Neural cell (in vitro differentiated cells): ENCODE measurements at places on chromosomes 2 and 18. TPM values are rescaled to one million over a fixed set of nuclear protein-coding genes. Genes with fewer than 3 reads are reported as not detected.

The ADRA2B gene
- not detected in 2 replicates for polyA plus RNA-seq

The KATNAL2 gene
- 1.4 and 2.1 TPM in 2 replicates for polyA plus RNA-seq

The CREG2 gene
- polyA plus RNA-seq = 1.1 and 1.2 TPM in 2 replicates

The GRHL1 gene
- polyA plus RNA-seq = 25.4 and 26.3 TPM in 2 replicates

The EMX1 gene
- 0.33 and 0.70 TPM in 2 replicates for polyA plus RNA-seq

The ITGAV gene
- 5.6 and 6.6 TPM in 2 replicates for polyA plus RNA-seq

The CYRIA gene
- polyA plus RNA-seq = 64.0 and 67.0 TPM in 2 replicates

The SULT1C4 gene
- polyA plus RNA-seq = not detected in 2 replicates

The NT5C1B gene
- not detected in 2 replicates for polyA plus RNA-seq

The RGPD8 gene
- polyA plus RNA-seq = 6.8 and 12.0 TPM in 2 replicates

The RIT2 gene
- polyA plus RNA-seq = 1.1 and 2.3 TPM in 2 replicates

The GNAL gene
- polyA plus RNA-seq = 16.7 and 17.3 TPM in 2 replicates

The DSG1 gene
- not detected in 2 replicates for polyA plus RNA-seq

The MFSD2B gene
- polyA plus RNA-seq = 0.27 and 0.70 TPM in 2 replicates

The EN1 gene
- polyA plus RNA-seq = not detected in 2 replicates

The CRACDL gene
- polyA plus RNA-seq = 0.85 and 1.6 TPM in 2 replicates

The GALNT13 gene
- polyA plus RNA-seq = 10.9 and 12.4 TPM in 2 replicates

The CERKL gene
- not detected in 2 replicates for polyA plus RNA-seq

The PLGLB1 gene
- polyA plus RNA-seq = 15.9 and 20.2 TPM in 2 replicates

The SLC8A1 gene
- polyA plus RNA-seq = 17.3 and 18.7 TPM in 2 replicates

The AP1S3 gene
- polyA plus RNA-seq = 2.7 and 6.6 TPM in 2 replicates

The IGFBP5 gene
- polyA plus RNA-seq = 1.6 and 2.1 TPM in 2 replicates

The TSN gene
- polyA plus RNA-seq = 120 and 171 TPM in 2 replicates

The ATIC gene
- polyA plus RNA-seq = 4.9 and 9.5 TPM in 2 replicates

The COX5B gene
- polyA plus RNA-seq = 616 and 636 TPM in 2 replicates

The PDCL3 gene
- polyA plus RNA-seq = 13.0 and 18.5 TPM in 2 replicates

The KLF11 gene
- polyA plus RNA-seq = 5.7 and 7.0 TPM in 2 replicates

The CRYGC gene
- not detected in 2 replicates for polyA plus RNA-seq

The STPG4 gene
- 0.98 TPM in 1 of 2 replicates, not detected in the other for polyA plus RNA-seq

The LIMS2 gene
- polyA plus RNA-seq = not detected in 2 replicates

The CABYR gene
- polyA plus RNA-seq = 4.6 and 6.9 TPM in 2 replicates
